Esophagus squamous epithelium (tissue), 5 donors: ENCODE measurements at places on chromosomes 7 and 10.

GRCh38 chr10:96721207-96721572, 876 bp upstream of the PIK3AP1 start:
- no peak for DNase-seq

DNA sequence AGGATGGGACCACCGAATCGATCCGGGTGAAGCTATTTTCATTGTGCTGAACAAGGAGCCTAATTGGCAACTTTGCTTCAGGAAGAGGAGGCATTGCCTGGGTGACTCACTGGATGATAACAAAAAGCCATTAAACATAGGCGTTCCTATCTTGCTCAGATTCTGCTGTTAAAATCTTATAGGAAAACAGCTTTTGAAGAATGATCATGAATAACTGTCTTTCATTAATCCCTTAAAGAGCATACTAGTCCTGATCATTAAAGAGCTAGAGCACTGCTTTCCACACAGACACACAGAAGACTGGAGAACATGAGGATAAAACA, 174.2 kb upstream of the IMMP2L start:
- DNase-seq, result no peak

- DNase-seq, result no peak
Observed at GRCh38 chr10:114697061-114697598, 39.1 kb upstream of the ABLIM1 start.

DNA sequence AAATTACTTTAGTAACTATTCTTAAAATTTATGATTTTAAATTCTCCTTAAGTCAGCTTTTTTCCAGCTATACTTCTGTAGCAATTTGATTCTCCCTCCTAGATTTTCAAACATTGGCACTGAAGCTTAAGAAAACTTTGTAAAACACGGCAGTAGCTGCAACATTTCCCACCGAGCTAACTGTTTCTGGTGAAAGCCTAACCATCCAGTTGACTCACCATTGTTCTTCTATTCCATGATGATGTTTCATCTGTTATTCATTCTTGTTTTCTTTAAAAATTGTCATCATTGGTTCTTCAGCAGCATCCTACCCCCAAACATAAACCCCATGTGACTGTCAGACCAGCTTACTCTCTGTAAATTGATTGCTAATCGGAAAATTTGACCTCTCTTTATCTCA, 312.3 kb downstream of the DGKB start:
- DNase-seq, result no peak
